Stimulated activated CD8-positive, alpha-beta memory T cell treated with anti-CD3 and anti-CD28 coated beads, Interleukin-2, amount 100 ng/mL, for 1 hour (primary cell): ENCODE measurements at places on chromosomes 2 and 18.

GRCh38 chr18:75309564-75309963 is 99.0 kb downstream of the TSHZ1 start:
- no peak for DNase-seq

GRCh38 chr2:39933196-39933595 is 154.1 kb upstream of the THUMPD2 start:
- no peak for DNase-seq

- peak; percentile 9 for DNase-seq
Measured at GRCh38 chr18:864872-865273, 39.8 kb upstream of the ADCYAP1 start.

GRCh38 chr2:43068631-43069517 is 157.5 kb downstream of the ZFP36L2 start:
- DNase-seq = no peak

DNA sequence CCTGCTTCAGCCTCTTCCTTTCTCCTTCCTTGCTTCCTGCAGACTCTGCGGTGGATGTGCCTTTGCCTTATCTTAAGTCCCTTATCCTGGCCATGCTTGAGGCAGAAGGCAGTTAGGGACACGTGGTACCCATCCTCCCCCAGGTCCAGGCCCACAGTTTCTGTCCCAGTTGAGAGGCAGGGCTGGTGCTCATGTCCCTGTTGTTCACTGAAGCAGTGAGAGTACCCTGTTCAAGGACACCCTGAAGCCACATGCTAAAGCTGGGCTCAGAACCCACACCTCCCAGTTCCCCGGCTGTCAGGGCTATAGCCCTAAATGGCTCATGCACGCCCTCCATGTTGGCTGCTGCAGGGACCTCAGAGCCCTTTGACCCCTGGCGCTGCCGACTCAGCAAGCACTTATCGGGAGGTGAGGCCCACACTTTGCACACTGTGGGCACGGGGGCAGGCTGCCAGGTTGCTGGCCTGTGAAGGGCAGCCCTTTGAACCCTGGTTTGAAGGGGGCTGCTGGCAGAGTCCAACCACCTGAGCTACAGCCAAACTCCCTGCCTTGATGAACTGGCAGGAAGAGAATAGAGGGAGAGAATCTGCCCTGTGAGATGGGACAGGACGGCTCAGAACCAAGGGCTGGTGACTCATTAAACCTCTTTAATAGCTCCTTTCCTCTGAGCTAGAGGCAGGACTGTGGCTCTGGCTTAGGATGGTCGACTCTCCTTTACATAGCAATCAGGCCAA is 6.3 kb downstream of the KHK start:
- DNase-seq = no peak

DNA sequence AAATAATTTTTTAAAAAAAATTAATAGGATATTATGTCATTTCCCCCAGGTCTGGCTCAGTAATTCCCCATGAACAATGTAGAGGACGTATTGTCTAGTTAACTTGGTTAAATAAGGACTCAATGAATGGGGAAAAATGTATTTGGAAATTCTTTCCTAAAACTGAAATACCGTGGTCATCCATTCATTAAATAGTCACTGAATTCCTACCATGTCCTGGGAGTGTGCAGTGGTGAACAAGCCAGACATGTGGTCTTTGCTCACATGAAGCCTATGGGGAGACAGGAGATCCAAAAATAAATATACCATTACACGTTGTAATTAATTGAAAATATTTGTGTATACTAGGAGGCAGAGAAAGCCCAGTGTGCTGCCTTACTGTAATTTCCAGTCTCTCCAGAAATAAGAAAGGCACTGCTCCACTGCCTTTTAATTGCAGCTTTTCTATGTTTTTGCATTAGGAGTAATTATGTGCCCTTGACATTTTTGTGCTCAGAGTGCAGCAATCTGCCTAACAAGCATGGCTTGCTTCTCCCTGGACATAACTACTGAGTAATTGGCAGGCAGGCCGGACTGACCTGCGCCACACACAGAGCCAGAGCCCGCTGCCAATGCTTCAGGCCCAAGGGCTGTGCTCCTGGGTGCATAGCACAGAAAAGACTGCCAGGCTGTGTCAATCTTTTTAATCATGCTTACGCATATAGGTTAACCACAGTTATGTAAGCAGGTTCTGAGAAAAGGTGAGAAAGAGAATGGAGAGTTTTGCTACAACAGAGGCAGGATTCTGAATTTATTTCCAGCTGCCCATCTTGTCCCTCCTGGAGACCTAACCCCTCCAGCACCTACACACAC is 22.2 kb upstream of the TTC39C start:
- DNase-seq = no peak

- no peak for DNase-seq
Measured at GRCh38 chr2:227322530-227323205, 2.4 kb upstream of the MFF start.

DNA sequence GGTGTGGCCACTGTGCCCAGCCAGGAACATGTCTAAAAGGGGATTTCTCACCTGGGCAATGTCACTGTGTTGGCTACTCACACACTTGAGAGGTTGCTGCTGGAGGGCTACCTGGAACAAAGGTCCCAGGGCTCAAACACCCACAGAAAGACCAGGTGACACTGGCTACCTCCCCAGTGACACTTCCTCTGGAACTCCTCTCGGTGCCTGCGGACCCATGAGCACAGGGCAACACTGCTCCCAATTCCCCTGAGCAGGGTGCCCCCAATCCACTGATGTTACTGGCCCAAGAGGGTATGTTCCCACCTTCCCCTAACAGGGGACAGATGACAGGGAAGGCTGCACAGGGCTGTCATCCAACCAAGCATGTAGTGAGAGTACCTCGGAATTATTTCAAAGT is 5.8 kb downstream of the NPPC start:
- no peak for DNase-seq

- DNase-seq = no peak
Measured at GRCh38 chr18:6644836-6645627, 84.5 kb upstream of the ARHGAP28 start.

GRCh38 chr2:239693761-239694415 is 293.1 kb upstream of the HDAC4 start:
- no peak for DNase-seq

GRCh38 chr18:42296723-42297122 is 341.7 kb downstream of the PIK3C3 start:
- DNase-seq = no peak

DNA sequence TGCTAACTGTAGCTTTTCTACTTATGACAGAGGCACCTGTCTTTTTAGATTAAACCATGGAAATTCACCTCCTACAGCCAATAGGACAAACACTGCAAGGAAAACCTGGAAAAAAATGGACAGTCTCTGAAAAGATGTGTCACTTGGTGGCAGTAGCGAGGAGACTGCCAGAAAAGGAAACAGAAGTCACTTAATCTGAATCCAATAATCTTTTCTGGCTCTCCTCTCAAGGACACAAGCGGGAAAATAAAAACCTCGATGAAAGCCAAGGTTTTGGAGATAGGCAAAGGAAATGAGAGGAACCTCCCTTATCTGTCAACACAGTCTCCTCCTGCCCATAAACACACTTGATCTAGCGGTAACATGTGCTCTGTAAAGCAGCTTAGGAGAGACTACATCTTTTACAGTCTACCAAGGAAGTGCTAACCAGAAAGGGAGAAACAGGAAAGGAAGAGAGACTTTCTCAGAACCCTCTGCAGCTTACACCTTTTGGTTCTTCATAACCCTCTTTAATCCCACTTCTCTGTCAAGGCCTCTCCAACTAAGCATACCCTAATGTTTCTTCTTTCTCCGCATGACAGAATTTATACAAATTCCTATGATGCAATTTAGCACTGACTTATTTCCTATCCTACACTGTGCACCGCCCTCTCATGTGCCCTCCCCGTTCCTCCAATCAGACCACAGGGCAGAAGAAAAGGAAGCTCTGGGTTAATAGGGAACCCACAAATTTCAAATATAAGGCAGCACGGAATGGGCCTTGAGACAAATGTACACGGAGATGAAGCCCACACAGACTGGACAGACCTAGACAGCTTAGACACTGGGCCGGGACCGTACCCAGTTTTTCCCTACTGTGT is 52.8 kb downstream of the CLASP1 start:
- no peak for DNase-seq

DNA sequence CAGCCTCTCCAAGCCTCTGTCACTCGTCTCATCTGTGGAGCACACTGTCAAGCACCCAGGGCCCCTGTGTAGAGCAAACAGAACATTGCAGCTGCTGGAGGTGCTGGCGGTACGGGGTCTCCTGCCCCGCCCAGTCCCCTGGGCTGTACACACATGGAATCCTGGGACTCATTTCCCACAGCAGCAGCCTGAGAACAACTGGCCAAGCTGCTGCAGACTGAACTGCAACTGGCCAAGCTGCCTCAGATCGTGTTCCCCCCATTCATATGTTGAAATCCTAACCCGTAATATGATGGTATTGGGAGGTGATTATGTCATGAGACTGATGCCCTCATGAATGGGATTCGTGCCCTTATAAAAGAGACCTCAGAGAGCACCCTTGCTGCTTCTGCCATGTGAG is 130.5 kb downstream of the NCK2 start:
- DNase-seq = no peak

GRCh38 chr2:210586381-210586780 is 30.0 kb downstream of the CPS1 start:
- no peak for DNase-seq

DNA sequence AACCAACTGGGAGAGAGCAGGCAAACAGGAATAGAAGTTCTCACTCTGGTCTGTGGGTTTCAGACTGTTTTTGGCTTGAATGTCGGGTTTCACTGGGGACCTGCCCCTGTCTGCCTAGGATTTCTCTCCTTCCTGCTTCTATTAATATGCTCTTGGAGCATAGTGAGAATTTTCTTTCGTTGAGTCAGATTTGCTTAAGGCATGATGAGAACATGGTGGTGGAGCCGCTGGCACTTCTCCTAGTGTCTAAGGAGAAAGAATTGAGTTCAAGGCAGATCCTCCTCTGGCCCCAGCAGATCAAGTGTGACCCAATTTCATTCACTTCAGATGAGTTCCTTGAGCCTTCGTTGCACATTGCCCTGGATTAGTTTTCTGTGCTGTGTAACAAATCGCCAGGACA is 103.9 kb upstream of the HS6ST1 start:
- no peak for DNase-seq

DNA sequence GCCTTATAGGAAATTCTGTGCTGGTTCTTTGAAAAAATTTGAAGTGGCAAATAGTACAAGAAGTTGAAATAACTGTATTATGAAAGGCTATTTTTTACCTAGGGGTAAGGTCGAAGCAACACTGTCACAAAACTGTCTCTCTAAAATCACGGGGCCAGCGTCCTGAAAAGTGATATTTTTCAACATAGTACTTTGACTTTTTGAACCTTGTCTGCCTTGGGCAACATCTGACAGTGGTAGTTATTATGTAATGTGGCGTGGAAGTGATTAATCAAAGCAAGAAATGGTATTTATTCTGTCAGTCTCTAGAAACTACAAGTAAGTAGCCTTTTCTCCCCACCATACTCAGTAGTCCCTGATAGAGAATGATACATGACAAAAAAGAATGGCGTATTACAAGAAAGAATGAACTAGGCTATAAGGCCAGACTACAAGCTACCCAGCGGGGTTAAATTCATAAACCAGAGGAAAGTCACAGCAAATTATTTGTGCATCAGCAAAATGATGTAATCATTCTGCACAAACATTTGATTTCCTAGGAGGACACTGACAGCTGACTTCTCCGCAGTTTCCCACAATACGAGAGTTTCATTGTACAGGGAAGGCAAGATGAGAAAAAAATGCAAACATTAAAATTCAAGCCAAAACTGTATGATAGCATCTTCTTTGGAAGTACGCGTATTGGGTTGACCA is 9.8 kb downstream of the GEN1 start:
- no peak for DNase-seq

- no peak for DNase-seq
Measured at GRCh38 chr2:34388446-34388845, 789.3 kb upstream of the FAM98A start.

- DNase-seq = no peak
Measured at GRCh38 chr2:153106802-153107477, 371.6 kb downstream of the RPRM start.

GRCh38 chr18:24462838-24463775 is 2.7 kb downstream of the HRH4 start:
- DNase-seq = no peak

GRCh38 chr18:8298186-8298585 is 311.1 kb upstream of the RAB12 start:
- DNase-seq = no peak

- DNase-seq = no peak
Measured at GRCh38 chr18:55219059-55219458, 259.8 kb upstream of the CCDC68 start.

- DNase-seq = no peak
Measured at GRCh38 chr2:201697899-201698298, 545 bp downstream of the MPP4 start.
